SW 1271 (cell line): ENCODE measurements at places on chromosomes 7 and 10.

DNA sequence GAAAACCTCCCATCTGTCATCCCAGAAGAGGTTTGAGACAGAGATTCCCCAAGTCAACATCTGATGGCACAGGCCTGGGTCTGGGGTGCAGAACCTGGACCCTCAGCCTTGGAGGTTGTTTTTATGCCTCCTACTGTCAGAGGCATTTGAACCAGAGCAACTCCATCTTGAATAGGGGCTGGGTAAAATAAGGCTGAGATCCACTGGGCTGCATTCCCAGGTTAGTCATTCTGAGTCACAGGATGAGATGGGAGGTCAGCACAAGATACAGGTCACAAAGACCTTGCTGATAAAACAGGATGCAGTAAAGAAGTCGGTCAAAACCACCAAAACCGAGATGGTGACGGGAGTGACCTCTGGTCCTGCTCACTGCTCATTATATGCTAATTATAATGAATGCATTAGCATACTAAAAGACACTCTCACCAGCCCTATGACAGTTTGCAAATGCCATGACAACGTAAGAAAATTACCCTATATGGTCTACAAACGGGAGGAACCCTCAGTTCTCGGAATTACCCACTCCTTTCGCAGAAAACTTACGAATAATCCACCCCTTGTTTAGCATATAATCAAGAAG, 92.0 kb downstream of the ITGA8 start:
- no peak for DNase-seq

GRCh38 chr10:22379059-22379458, 33.8 kb downstream of the SPAG6 start:
- DNase-seq: no peak

DNA sequence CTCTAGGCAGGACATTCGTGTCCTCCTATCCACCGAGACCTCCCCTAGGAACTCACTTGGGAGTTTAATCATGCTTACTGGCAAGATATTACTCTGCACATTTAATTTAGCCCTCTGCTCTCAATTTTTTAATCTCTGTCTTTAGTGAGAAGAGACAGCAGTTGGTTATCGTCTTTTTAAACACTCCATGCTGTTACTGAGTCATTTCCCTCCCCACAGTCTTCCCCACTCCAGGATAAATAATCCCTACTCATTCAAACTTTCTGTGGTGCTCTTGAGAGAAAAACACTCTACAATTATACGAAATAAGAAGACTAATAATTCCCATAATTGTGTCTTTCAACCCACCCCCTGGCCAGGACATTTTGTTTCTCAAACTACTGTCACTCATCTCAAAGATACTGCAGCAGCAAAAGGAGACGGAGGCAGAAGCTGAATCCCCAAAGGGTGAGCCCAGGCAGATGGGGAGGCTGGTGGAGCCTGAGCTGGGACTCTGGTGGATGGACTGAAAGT, 84.2 kb downstream of the ANK3 start:
- DNase-seq: no peak

DNA sequence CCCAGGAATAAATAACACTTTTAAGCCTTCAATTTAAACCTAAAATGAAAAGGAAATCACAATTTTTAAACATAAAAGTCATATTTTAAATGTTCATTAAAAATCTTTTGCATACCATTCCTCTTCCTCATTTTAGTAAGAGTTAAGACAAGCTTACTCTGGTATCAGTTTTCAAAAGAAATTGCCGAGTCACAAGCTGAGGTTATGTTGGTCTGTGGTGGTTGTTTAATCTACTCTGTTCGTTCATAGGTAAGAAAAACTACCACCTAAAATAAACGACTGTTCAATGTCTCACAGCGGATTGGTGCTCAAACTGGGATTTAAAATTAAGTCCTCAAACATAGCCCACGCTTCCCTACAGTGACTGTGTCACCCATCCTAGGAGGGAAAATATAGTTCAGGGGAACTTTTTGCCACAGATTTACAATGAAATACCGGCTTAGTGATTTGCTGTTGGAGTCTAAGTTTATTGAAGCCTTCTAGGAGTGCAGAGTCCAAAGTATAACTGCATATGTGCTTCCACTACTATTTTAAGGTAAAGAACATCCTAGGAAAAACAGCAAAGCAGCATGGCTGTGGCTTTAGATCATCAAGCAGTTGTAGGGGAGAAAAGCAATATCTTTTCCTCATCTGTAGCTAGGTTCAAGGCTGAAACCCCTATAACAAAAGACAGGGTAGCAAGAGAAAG, 61.1 kb downstream of the GNAT3 start:
- DNase-seq: no peak

GRCh38 chr7:29604702-29605101, 41.1 kb downstream of the PRR15 start:
- DNase-seq: no peak

- no peak for DNase-seq
Observed at GRCh38 chr7:7922684-7923385, 45.8 kb upstream of the GLCCI1 start.

DNA sequence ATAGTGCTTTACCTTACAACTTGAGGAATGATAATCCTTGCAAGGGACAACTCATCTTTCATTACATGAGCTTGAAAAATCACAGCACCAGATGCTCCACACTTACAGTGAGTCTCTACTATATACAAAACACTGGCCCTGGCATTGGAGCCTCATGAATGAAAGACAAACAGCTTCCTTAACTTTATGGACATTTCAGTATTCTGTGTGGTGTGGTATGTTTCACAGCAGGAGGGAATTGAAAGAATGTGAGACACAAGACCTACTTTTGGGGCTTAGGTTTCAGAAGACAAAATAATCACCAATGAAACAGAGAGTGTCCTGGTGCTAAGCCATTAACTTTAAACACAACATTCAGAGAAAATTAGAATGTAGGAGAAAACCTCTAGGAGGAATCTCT, 1249.6 kb downstream of the XPNPEP1 start:
- no peak for DNase-seq

DNA sequence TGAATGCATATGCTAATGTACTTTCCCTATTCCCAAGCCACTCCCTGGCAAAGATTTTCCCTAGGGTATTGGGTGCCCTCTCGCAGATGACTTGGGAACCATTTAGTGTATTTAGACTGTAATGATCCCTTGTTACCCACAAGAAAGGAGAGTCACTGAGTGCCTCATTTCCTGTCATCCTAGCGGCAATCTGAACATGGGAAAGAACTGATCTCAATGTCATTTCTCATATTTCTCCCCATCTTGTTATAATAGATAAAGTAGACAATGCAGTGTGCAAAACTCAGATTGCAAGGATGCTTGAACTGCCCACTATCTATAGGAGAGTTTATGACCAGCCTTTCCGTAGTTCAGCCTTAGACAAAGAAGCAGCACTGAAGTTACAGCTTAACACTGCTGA, 123.3 kb downstream of the MICU1 start:
- DNase-seq: no peak

DNA sequence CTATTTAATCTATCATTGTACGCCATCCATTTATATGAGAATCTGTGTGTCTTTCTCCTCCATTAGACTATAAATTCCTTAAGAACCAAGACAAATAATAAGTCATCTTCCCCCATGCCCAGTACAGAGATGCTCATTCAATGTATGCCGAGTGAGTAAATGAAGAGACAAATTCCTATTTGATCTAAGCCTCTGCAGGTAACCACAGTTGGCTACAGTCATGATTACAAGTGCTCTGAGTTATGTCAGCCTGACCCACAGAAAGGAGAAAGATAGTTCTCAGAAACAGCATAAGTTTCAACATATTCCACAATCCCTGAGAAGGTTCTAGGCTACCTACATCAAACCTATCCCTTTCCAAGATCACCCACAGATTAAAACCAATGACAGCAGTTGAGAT, 46.1 kb downstream of the MPP7 start:
- DNase-seq: no peak

GRCh38 chr7:90789736-90790306, 193.7 kb downstream of the CDK14 start:
- no peak for DNase-seq

DNA sequence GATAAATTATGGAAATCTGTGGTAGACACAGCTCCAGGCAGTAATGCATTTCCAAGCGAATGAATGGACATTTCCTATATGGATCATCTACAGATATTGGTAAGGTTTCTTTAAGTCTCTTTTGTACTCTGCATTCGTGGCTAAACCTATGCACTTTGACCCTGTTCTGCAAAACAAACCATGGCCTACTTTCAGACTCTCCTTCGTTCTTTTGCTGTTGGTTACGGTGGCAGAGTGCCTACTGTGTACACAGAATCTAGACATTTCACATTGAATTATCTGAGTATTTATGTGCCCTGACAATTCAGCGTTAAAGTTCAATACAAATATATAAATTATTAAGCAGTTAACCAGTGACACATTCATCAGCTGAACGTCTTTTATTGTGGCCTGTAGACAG, 93.3 kb downstream of the MGMT start:
- DNase-seq: no peak

DNA sequence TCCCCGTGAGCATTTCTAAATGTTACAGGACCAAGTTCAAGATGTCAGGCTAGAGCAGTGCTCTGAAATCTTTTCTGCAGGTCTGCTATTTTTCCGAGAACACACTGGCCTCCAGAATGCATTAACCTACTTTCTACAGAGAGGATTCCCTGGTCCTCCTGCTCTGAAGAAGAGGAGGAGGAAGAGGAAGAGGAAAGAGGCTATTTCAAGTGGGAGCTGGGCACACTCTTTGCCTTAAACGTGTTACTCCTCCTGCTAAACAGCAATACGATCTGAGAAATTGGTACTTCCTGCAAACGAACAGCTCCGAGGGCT, 157.4 kb downstream of the FRMD4A start:
- DNase-seq: no peak

- no peak for DNase-seq
Observed at GRCh38 chr7:21346297-21346696, 81.6 kb upstream of the SP4 start.

GRCh38 chr10:85611093-85611740, 755.4 kb downstream of the GRID1 start:
- no peak for DNase-seq

- DNase-seq: no peak
Observed at GRCh38 chr10:121900443-121901174, 27.2 kb downstream of the ATE1 start.

DNA sequence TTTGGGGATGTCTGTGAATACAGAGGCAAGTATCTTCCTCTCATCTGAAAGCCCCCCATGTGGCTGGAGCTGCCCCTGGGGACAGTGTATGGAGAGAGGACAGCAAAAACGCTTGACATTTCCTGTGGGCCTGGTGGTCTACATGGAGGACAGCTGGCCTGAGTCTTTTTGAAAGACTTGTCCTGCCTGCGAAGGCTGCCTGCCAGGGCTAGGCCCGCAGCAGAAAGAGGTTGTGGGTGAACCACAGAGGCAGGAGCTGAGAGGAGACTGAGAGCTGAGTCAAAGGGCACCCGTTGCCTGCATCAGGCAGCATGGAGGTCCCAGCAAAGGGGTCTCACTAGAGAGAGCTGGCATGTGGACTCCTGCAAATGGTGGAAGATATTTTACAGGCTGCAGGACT, 66.4 kb downstream of the KAT6B start:
- DNase-seq: no peak

- DNase-seq: no peak
Observed at GRCh38 chr10:62341419-62341818, 32.8 kb upstream of the ZNF365 start.

GRCh38 chr10:52762088-52762487, 10.5 kb downstream of the MBL2 start:
- DNase-seq: no peak

DNA sequence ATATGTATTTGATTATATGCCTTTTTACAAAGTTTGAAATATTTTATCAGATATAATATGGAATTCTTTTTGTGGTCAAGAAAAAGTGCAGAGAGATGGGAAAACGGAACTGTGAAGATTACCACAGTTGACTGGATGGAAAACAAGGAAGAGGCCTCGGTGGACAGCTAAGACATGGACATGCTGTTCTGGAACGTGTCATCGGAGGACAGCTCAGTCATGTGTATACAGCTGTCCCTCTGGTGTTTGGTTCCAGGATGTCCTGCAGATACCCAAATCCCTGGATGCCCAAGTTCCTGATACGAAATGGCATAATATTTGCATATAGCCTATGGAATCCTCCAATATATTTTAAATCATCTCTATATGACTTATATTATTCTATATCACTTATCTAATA, 49.4 kb downstream of the TRIL start:
- DNase-seq: no peak

- no peak for DNase-seq
Observed at GRCh38 chr7:20223356-20223755, 6.2 kb upstream of the MACC1 start.

DNA sequence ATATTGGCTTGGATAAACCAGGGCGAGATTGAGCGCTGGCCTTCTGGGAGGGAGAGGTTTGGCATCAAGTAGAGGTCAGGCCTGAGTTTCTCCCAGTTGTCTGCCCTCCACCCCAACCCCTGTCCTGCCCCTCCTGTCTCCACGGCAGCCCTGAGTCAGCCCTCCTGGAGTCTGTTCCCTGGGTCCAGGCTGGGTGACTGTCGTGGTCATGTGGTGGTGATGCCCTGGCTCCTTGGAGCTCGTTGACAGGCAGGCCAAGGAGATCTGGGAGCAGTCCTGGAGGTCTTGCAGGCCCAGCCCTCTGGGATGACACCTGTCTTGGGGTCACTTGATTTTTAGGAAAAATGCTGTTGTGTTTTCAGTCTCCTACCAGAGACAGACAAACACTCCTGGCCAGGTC, 53.6 kb upstream of the PODXL start:
- no peak for DNase-seq

GRCh38 chr10:32384171-32384570, 37.2 kb upstream of the EPC1 start:
- no peak for DNase-seq

DNA sequence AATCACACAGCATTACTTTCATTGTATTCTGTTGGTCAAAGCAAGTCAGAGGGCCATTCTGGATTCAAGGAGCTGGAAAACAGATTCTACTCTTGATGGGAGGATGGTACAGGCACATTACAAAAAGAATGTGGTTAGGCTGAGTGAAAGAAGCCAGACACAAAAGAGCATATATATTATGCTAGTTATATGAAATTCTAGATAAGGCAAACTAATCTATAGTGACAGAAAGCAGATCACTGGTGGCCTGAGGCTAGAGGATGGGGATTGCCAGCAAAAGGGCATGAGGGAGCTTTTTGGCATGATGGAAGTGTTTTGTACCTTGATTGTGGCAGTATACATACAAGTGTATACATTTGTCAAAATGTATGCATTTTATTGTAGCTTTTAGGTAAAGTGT, 96.8 kb downstream of the SPAG6 start:
- no peak for DNase-seq

DNA sequence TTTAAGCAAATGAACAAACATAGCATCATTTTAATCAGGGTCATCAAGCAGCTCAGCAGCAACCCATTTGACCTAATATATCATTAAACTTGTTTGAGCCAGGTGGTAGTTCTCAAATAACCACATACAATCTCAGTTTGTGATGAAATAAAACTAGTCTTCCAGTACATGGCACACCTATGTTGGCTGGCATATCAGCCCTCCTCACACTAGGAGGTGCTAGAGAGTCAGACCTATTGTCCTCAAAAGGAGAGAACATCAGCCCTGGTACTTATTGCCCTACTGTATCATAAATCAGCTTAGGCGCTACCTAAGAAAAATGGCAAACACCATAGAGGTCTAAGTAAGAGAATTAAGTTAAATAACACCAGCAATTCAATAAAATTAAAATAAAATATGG, 81.7 kb downstream of the CABCOCO1 start:
- no peak for DNase-seq
